ENCODE measurements at places on chromosomes 3 and 15.

GRCh38 chr3:45443459-45443858 lies 55.1 kb downstream of the LARS2 start:
- DNase-seq = no peak

DNA sequence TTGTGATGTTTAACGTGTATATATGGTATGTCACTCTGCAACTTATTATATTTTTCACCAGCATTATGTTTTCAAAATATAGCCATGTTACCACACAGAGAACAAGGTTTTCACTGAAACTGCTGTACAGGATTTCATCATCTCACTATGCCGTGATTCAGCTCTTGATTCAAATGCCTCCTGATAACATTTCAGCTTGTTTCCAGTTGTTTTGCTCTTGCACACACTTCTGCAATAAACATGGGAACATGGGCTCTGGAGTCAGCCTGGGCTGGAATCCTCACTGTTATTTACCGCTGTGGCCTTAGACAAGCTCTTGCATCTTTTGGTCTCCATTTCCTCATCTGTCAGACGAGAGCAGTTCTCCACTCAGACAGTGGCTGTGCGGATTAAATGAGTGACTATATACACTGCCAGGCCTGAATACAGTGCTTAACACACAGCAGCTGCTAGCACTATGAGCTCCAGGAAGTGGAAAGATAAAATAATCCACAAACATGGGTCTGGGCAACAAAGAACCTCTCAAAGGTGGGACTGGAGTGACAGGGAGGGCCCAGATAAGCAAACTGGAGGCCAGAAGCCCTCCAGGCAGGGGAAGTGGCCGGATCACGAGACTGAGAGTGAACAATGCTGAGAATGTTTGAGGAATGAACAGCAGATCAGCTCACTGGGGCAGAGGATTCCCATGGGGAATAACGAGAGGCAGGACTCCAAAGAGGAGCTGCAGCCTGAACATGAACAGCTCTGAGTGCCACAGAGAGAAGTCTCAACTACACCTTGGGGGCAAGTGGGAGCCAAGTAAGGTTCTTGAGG lies 17.7 kb downstream of the NTRK3 start:
- no peak for DNase-seq

- DNase-seq = no peak
Observed at GRCh38 chr3:168273917-168274316, 178.2 kb upstream of the GOLIM4 start.

GRCh38 chr15:62253294-62253693 lies 88.2 kb upstream of the C2CD4B start:
- no peak for DNase-seq

DNA sequence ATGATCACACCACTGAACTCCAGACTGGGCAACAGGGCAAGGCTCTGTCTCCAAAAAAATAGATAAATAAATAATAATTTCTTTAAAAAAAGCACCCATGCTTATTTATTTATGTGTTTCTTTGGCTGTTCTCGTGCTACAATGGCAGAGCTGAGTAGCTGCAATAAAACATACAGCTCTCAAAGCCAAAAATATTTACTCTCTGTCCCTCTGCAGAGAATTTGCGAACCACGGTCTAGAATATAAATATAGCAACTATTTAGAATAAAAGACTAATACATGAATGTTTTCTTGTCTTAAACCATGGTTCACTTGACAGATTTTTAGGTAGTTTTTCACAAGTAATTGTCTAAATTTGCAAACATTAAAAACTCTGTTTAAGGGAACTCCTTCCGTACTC lies 72.7 kb downstream of the ADAM10 start:
- DNase-seq = no peak

DNA sequence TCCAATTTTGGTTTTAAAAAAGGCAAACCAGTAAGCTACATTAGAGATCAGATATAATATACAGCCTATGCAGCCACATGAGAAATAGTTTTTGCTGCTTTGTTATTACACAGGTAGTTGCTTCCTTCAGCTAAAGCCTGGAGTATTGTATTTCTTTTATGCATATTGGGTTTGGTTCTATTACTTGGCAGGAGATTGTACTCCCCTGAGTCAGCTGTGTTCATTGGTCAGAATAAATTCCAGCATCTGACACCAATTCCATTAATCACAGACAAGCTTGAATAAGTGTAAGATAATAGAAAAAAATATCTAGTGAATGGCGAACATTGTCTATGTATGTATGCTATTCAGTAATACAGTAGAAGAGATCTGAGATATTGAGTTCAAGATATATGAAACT lies 26.1 kb upstream of the ZCWPW2 start:
- no peak for DNase-seq

- DNase-seq = no peak
Observed at GRCh38 chr3:136465296-136465695, 215.2 kb downstream of the PCCB start.

- no peak for DNase-seq
Observed at GRCh38 chr3:58025837-58026569, 17.8 kb downstream of the FLNB start.

DNA sequence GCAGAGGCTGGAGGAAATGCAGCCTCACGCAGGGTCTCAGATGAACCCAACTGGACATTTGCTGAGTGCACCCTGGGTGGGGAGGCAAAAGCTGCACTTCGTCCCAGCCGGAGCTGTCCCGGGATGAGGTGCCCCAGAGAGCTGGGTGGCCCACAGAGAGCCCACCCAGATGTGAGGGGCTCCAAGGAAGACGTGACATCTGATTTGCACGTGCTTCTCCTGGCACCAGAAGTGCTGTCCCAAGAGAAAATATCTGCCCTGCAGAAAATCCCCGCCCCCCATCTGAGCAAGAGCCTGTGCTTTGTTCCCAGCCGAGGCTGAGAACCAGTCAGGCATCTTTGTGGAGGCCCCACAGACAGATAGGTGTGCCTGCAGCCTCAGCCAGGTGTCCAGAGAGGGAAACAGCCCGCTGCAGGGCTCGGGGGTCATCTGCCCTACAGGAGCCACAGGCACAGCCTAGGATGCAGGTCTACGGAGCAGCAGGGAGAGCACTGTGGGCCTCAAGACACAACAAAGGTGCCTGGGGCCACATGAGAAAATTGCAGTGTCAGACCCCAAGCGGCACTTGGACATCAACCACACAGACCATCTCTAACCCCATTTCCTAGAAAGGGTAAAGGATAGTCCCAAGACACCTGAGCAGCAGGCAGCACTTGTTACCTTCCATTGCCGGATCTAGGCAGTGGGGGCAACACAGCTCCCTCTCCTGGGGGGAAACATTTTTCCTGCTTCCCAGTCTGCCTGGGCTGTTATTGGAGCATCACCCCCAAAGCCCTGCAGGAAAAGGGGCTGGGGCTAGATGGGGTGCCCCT lies 5.8 kb downstream of the TMIE start:
- DNase-seq = no peak

GRCh38 chr3:160822936-160823335 lies 66.9 kb downstream of the PPM1L start:
- DNase-seq = no peak

GRCh38 chr3:40524222-40524567 lies 565 bp upstream of the ZNF621 start:
- DNase-seq = no peak

DNA sequence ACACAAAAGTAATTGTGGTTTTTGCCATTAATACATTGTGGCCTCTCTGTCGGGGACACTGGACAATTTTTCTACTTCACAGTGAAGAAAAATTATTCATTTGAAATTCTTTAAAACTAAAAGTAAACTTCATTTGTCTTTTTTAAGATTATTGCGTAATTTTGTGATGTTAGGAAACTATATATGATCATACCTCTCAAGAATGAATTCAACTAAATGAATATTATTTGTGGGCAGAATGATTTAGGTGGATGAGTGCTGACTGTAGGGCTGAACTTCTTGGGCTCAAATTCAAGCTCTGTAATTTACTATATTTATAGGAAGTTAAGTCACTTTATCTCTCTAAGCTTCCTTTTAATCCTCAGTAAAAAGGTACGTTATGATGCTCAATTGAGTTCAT lies 441.2 kb downstream of the ROBO1 start:
- no peak for DNase-seq

DNA sequence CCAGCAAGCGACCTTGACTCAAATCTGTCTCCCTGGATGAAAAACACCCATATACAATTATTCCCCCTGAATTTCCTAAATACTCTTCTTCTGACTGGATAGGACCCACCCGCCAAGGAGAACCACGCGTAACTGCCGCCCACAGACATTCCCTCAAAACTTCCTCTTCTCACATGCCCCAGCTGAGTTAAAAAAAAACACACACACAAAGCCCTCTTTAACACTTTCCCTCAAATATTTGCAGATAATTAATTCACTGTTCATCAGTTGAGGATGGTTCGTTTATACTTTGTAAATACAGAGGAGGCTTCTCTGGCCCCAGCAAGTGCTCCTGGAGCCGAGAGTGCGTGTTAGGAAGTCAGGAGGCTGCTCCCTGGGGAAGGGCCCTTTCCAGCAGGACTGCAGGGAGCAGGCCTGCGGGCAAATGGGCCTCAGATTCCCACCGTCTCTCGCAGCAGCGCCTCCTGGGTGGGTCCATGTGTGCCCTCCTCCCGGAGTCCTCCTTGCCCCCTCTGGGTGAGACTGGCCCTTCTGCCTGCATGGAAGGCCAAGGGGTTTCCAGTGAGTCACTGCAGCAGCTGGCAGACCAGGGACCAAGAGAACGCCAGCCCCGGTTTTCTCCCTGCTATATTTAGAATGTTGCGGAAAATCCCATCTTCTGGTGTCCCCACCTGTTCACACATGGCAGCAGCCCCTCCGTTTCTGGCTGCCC lies 46.8 kb downstream of the MGLL start:
- peak; percentile 65 for DNase-seq

GRCh38 chr15:62565634-62566026 lies 400.5 kb upstream of the C2CD4B start:
- no peak for DNase-seq

GRCh38 chr3:52040600-52040999 lies 15.8 kb downstream of the DUSP7 start:
- DNase-seq = no peak

DNA sequence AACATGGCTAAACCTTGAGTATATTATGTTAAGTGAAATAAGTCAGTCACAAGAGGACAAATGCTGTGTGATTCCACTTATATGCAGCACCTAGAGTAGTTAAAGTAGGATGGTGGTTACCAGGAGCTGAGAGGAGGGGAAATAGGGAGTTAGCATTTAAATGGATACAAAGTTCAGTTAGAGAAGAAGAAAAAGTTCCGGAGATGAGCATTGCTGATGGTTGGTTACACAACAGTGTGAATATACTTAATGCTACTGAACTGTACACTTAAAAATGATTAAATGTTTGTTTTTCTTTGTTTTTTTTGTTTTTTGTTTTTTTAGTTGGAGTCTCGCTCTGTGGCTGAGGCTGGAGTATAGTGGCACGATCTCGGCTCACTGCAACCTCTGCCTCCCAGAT lies 67.7 kb upstream of the OSTN start:
- no peak for DNase-seq

DNA sequence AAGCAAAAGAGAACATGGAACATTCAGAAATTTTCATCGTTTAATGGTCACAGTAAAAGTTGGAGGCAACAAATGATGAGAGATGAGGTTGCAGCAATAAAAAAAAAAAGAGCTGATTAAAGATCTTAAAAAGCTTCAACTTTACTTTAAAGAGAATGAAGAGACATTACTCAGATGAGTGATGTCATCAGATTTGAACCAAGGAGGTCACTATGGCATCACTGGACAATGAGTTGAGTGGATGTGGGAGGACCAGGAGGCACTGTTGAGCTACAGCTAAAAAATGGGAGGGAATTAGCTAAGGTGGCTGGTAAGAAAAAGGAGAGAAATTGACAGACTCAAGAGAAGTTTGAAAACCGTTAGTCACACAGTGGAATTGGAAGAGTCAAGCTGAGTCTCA lies 138.4 kb downstream of the SST start:
- no peak for DNase-seq

DNA sequence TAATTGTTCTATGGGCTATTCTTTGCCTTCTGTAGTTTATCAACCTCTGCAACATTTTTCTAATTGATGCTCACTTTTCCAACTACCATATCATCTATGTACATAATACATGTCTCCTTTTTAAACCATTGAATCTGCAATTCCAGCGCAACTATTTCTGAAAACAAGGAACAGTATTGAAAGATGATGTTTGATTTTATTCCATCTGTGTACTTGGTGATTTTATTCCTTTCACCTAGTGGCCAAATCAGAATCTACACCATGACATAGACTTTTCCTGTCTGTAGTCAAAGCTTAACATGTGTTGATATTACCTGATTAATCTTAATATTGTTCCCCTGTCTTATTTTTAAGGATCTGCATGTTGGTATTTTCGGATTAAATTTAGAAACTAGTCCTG lies 13.0 kb downstream of the NKTR start:
- DNase-seq = no peak

- DNase-seq = no peak
Observed at GRCh38 chr3:111810909-111811308, 48.2 kb upstream of the PHLDB2 start.

GRCh38 chr3:94433811-94434210 lies 370.9 kb downstream of the NSUN3 start:
- no peak for DNase-seq

- DNase-seq = no peak
Observed at GRCh38 chr3:25349828-25350724, 78.0 kb upstream of the RARB start.

DNA sequence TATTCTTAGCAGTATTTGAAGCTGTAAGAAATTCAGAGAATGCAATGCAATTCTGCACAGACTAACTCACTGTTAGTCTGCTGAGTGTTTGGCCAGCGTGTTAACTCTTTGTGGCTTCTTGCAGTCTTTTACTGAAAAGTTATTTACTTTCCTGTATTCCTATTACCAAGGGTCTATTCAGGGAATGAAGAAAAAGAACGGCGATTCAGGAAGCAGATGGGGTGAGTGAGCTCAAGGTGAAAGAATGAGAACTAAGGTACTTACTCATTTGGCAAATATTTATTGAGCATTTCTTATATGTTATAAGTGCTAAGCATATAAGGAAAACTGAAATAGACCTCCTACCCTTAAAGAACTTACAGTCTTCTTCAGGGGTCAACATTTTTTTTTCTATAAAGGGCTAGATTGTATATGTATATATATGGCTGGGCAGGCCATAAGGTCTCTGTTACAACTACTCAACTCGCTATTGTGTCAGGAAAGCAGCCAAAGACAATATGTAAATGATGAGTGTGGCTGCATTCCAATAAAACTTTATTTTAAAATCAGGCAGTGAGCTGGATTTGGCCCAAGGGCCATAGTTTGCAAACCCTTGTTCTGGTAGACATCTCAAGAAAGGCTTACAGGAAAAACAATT lies 271.9 kb upstream of the GADL1 start:
- DNase-seq = no peak

GRCh38 chr15:40940296-40940801 lies 11.2 kb downstream of the DLL4 start:
- no peak for DNase-seq

GRCh38 chr15:47813748-47814384 lies 96.6 kb downstream of the SEMA6D start:
- no peak for DNase-seq

GRCh38 chr3:7062714-7063113 lies 201.8 kb downstream of the GRM7 start:
- no peak for DNase-seq

GRCh38 chr15:35657679-35658311 lies 111.8 kb upstream of the DPH6 start:
- no peak for DNase-seq

- no peak for DNase-seq
Observed at GRCh38 chr15:74451322-74451721, 9.6 kb downstream of the UBL7 start.
